Aorta (tissue), 5 donors: ENCODE measurements at places on chromosomes 5 and 9.

GRCh38 chr5:89930591-89931392, 478.8 kb downstream of the CETN3 start:
- no peak for DNase-seq

- no peak for DNase-seq
Measured at GRCh38 chr5:67051164-67051563, 145.4 kb downstream of the CD180 start.

GRCh38 chr9:34170237-34170991, 8.4 kb upstream of the UBAP1 start:
- DNase-seq = no peak

- no peak for DNase-seq
Measured at GRCh38 chr9:3508521-3509291, 17.1 kb downstream of the RFX3 start.

DNA sequence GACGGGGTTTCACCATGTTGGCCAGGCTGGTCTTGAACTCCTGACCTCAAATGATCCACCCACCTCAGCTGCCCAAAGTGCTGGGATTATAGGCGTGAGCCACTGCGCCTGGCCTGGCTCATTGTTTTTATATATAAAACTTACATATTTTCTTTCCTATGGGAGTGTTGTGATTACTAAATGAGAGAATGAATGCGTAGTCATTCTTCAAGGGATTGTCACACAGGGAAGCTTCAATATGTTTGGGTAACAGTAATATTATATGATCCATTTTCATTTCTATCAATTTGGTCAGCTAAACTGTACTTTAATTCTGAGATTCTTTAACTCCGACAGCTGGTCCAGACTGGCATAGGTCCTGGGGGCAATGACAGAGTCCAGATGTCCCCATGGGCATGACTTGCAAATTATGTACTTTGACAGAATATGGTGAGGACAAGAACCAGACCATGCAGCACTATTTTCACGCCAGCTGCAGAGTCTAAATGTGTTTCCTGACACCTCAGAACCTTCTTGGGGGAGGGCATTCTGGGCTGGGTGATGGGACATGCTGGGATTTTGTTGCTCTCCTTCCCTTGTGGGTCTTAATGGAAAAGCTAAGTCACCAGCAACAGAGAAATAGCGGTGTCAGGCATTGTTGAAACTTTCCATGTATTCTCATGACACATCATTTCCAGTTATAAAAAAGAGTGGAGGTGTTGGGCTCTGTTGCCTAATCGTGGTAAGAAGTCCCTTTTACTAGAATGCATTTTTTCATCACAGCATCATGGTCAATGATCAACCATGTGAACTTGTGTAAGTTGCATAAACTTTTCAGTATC, 40.9 kb upstream of the TNC start:
- DNase-seq = no peak

GRCh38 chr9:81669041-81669651, 20.2 kb downstream of the TLE1 start:
- no peak for DNase-seq

GRCh38 chr9:35845824-35846771, 17.1 kb downstream of the TMEM8B start:
- DNase-seq = no peak

GRCh38 chr5:62795926-62796325, 217.3 kb downstream of the LRRC70 start:
- no peak for DNase-seq

GRCh38 chr5:141529002-141529401, 40.1 kb downstream of the PCDHGC5 start:
- DNase-seq = no peak

DNA sequence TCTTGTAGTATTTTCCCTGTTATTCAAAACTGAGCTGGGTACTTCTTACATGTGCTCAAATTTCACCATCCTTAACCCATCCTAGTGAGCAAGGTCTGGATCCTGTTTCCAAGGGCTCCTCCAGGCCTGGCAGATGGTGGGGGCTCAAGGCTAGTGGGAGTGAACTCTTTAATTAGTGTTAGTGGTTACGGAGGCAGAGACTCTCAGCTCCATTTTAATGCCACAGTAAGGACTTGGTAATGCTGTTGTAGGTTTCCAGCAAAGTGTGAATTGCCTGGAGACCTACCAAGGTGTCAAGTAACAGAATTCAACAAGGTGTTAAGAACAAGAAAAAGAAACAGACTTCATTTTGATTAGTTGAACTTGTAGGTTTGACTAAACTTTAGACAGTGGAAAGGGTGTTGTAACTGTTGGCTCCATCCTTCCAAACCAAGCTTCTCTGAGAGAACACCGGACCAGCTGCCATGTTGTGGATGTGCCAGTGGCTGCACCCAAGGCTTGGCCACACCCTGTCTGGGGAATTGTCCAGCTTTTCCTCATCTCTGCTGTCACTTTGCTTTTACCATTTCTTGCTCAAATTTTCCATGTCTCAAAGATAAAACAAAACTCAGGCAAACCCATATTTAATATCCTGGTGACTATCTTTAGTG, 98.7 kb downstream of the ADCY2 start:
- no peak for DNase-seq

- DNase-seq = no peak
Measured at GRCh38 chr5:116507051-116507537, 67.5 kb downstream of the SEMA6A start.

DNA sequence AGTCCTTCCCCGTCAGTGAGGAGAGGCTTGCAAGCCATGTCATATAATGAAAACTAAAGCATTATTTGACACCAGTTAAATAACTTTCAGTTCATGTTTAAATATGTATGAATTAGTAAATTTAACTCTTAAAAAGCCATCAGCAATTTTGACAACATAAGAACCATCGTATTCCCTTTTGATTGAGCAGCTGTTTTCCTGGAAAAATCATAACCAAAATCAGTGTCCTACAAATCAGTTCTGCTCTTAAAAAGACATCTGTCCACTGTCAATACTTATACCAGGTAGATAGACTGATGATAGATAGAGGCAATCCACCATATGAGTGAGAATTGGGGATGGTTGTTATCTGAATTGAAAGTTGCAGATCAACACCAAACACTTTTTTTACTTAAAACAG, 2.3 kb downstream of the DIRAS2 start:
- DNase-seq = no peak

- DNase-seq = peak; percentile 16
Measured at GRCh38 chr9:36868586-36869282, 165.3 kb downstream of the PAX5 start.

- no peak for DNase-seq
Measured at GRCh38 chr5:35835796-35836742, 20.6 kb upstream of the IL7R start.

- DNase-seq = no peak
Measured at GRCh38 chr5:141040093-141040770, 10.9 kb upstream of the PCDHB1 start.

GRCh38 chr5:39203275-39203922, 16.0 kb downstream of the FYB1 start:
- no peak for DNase-seq

DNA sequence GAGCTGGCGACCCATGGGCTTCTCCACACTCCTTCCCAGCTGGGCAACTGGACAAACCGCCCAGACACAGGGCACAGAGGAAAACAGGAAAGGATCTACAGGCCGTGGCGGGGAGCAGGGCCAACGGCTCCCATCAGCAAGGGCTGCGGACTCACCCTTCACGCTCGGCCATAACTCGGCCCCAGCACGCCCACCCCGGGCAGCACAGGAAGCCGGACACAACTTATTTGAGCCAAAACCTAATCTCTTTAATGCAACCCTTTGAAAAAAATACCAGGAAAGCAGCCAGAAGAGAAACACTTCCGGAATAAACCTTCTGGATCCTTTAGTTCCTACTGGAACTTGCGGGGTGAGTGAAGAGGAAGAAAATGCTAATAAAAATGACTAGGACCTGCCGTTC, 59.9 kb downstream of the VAV2 start:
- DNase-seq = no peak

DNA sequence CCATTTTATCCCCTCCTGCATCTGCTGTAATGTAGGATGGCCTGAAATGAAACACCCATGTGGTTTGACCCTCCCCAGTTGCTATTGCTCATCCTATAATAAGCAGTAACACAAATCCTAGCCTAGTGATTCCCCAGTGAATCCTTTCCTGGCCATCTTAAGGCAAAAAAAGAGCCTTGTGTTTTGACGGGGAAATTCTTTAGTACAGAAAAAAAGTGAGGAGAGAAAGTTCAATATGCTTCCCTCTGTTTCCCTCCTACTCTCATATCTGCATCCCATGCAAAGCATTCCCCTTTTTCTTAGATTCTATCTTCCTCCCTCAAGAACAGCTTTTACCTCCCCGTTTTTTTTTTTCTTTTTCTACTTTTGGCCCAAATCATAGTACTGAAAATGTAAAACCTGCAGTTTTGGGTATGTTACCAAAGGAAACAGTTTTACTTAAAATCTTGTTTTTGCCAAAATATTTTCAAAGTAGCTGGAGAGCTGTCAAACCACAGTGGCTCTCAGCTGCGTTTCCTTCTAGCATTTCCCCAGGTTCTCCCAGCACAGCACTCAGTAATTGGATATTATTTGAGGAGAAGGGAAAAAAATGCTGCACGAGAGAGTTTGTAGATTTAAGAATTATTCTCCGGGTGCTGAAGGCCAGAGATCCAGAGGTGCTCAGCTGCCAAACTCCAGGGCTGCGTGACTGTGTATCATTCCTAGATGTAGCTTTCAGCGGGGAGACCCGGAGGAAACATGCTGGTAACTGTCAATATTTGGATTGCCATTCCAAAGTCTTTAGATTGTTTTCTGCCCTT, 321.4 kb downstream of the NPR3 start:
- DNase-seq = no peak

DNA sequence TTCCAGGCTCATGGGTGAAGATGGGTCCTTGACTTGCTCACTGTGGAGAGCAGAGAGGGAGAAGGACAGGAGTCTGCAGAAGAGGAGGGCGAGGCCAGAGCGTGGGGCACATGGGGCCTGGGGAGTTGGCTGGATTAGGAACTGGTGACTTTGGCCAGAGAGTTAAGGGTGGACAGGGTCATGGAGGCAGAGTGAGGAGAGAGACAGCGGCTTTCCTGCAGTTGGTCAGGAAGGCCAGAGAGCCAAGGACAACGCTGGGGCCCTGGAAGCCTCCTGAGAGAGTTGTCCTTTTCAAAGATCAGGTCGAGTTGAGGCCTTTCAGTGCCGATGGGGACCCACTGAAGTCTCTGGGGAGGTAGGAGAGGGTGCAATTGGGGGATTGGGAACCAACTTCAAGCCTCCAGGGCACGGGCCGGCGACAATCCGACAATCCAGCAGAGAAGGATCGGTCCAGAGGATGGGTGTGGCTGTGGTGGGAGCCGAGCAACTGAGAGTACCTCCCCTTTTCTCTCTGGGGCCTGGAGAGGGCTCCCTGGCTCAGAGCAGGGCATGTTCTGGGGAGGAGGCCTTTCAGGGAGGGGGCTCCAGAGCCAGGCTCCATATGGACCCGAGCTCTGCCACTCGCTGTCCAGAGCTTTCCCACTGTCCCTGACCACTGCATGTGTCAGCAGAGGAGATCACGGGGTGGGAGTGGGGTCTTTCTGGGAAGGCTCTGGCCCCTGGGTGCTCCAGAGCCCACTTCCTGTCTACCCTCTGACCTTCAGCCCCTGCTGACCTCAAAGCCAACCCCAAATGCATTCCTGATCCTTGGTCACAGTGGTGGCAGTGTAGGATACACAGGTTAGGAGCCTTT, 7.5 kb upstream of the PHYHD1 start:
- DNase-seq = no peak

- no peak for DNase-seq
Measured at GRCh38 chr5:159963935-159964334, 45.0 kb upstream of the TTC1 start.

DNA sequence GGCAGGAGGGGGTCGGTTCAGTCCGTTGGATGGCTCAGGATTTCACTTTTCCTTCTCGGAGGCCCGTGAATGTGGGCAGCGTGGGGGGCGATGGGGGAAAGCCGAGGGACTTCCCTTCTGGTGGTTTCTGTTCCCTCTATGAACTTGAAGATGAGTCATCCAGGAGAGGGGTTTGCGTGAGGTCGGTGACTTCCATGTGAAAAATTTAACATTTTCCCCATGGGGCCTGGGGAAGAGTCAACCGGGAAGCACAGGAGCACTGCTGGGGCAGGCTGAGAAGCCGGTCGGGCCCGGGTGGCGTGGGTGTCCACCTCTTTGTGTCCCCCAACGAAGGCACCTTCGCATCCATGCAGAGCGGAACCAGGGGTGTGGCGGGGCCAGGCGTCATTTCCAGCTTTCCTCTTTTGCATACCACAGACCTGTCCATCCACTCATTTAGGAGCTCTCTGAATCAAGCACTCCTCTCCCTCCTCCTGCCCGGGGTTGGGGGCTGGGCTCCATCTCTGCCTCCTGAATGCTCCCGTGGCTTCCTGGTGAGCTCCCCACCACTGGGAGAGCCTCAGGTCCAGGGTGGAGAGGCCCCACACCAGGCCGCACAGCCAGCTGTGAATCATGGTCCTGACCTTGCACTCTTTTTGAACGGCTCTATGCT, 68.4 kb downstream of the ANKRD33B start:
- DNase-seq = peak; percentile 61

GRCh38 chr5:153831973-153832372, 206.7 kb downstream of the FAM114A2 start:
- DNase-seq = no peak

DNA sequence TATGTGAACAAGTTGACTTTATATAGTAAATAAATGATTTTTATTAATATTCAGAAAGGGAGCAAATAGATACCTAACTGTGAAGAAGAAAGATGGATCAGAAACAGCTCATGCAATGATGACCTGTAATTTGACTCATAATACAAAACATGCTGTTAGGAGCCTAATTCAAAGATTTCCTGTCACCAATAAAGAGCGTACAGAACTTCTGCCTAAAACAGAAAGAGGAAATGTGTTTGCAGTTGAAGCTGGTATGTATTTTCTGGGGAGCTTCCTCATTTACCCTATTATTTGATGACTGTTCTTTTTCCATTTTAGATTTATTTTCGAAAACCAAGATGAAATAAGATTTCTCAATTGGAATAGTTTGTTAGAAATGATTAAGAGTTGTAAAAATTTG, 11.4 kb downstream of the YTHDC2 start:
- DNase-seq = no peak

DNA sequence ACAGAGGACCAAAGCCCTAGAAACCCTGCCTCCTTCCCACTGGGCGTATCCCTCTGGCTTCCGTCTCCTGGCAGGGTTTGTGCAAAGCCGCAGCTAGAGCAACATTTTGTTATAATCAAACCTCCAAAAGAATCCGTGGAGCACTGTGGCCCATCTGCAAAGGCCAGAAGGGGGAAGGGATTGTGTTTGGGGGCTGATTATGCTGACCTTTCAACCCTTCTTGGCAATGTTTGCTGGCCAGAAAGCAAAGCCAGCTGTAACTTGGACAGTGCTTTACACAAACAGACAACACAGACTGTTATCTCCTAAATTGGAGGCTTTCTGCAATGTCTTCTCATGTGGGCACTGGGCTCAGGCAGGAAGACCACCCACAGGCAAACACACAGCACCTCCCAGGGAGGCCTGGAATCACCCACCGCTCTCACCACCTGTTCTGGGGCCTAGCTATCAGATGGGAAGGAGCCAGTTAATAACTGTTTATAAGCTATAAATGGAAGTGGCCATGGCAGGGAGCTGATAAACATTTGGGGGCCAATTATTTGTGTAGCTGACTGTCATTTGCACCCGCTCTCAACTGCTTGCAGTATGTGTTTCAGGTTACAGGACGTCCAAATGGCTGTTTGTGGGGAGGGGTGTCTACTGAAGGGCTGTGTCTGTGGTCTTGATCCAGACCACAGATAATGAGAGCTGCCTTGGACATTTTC, 121.6 kb upstream of the ERCC6L2 start:
- DNase-seq = no peak
